ENCODE measurements at places on chromosomes 1 and 21. TPM values are rescaled to one million over a fixed set of nuclear protein-coding genes. Genes with fewer than 3 reads are reported as not detected.

Gene TEDDM1
- total RNA-seq: not detected

Gene SSBP3
- total RNA-seq: 63.2 TPM

Gene CRYAA
- not detected for total RNA-seq

Gene BMP8A
- 0.13 TPM for total RNA-seq

Gene CHI3L1
- not detected for total RNA-seq

Gene C1QTNF12
- 0.96 TPM for total RNA-seq

Gene CLDN14
- not detected for total RNA-seq

Gene UBXN10
- total RNA-seq: 0.78 TPM

Gene DTL
- 89.7 TPM for total RNA-seq

Gene SERPINC1
- not detected for total RNA-seq

Gene SH2D1B
- total RNA-seq: not detected

Gene TMOD4
- total RNA-seq: 0.78 TPM

Gene GBP5
- 99.1 TPM for total RNA-seq

Gene FAM3B
- not detected for total RNA-seq

Gene COL16A1
- not detected for total RNA-seq

Gene RAD54L
- total RNA-seq: 63.1 TPM

Gene KCNE2
- total RNA-seq: not detected

Gene SUSD4
- total RNA-seq: not detected

Gene DNASE2B
- not detected for total RNA-seq

Gene GJA8
- total RNA-seq: not detected

Gene RIMS3
- total RNA-seq: 1.4 TPM

Gene CD1B
- not detected for total RNA-seq

Gene DPT
- total RNA-seq: not detected

Gene MROH7
- not detected for total RNA-seq

Gene RPS6KA1
- 220 TPM for total RNA-seq

Gene URB1
- 39.8 TPM for total RNA-seq

Gene FMO2
- total RNA-seq: not detected

Gene KIAA1614
- 0.11 TPM for total RNA-seq

Gene MSH4
- total RNA-seq: 0.55 TPM

Gene GALNT2
- 66.2 TPM for total RNA-seq

Gene PAPPA2
- 0.29 TPM for total RNA-seq
